CD4-positive, alpha-beta T cell treated with Interferon alpha-2 for 1 hour (primary cell): ENCODE measurements at places on chromosomes 4 and X.

- DNase-seq: no peak
Measured at GRCh38 chrX:19256986-19257385, 86.7 kb upstream of the PDHA1 start.

DNA sequence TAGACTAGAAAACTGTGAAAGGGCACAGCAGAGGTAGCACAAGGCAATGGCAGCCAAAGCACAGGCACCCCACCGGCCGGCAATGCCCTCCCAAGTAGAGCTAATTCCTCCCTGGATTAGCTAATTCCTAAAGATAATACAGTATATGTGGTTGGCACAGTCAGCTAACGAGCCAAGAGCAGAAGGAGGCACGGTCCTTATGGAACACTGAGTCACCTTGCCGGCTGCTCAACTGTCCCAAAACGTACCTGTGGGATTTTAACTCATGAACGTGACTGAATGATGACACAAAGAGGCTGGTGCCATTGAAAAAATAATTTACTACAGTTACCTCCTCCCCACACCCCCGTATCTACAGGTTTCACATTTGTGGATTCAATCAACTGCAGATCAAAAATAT lies 9.1 kb upstream of the FGFBP1 start:
- DNase-seq: no peak

- no peak for DNase-seq
Measured at GRCh38 chrX:119503484-119503861, 35.2 kb downstream of the SLC25A5 start.

DNA sequence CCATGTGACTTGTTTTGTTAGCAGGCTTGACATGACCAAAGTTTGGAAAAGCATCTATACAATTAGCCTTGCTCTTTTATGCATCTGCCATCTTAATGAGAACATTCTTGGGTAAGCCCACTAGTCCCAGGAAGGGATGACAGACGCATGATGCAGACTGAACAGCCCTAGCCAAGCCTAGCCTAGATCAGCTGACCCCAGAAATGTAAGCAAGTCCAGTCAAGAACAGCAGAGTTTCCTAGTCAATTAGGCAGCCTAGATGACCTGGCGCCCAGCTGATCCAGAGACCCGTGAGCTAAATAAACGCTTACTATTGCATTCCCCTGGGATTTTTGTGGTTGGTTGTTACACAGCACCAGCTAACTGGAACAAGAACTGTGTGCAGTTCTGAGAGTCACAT lies 457.9 kb downstream of the BCOR start:
- no peak for DNase-seq

- DNase-seq: no peak
Measured at GRCh38 chr4:1502501-1502886, 96.3 kb upstream of the NKX1-1 start.
